Thoracic aorta (tissue), 2 donors: ENCODE measurements at places on chromosomes 6 and 20.

DNA sequence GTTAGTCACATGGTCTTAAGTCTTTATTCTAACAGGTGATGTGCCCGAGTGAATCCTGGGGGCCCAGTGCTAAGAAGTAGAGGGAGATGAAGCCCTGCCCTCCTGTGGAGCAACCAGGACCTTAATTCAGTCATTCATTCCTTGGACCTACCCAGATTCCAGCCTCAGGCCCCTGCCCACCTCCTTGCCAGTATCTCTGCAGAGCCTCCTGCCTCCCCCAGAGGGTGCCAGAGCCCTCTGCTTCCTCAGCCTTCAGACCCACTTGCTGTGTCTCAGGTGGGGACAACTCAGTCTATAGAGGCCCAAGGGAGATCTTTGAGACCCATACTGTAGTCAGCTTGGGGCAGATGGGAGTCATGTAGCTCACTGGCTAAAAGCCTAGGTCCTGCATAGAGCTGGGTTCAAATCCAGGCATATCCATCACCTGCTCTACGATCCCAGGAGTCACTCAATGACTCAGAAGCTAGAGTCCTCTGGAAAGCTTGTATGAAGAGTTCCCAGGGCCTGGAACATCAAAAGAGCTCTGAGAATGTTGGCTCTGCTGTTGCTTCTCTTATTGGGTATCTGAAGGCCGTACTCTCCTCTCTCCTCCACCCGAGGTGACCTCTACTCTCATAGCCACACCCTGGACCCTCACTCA lies 3.9 kb upstream of the SIGLEC1 start:
- DNase-seq, result no peak
- no peak overlapping the region for H3K27ac ChIP-seq

- H3K4me3 ChIP-seq, result no peak overlapping the region
- peaks cover 16% of the 10 kb centered on the region for H3K4me1 ChIP-seq
- no peaks in the 10 kb centered on the region for H3K36me3 ChIP-seq
- peaks cover 33% of the 10 kb centered on the region for H3K27me3 ChIP-seq
Measured at GRCh38 chr6:149939356-149939648, 2.5 kb upstream of the ULBP2 start.

- no peak for DNase-seq
- no peak overlapping the region for H3K27ac ChIP-seq
- H3K36me3 ChIP-seq, result no peaks in the 10 kb centered on the region
- H3K27me3 ChIP-seq, result no peaks in the 10 kb centered on the region
- H3K4me3 ChIP-seq, result no peak overlapping the region
- H3K4me1 ChIP-seq, result no peaks in the 10 kb centered on the region
Measured at GRCh38 chr20:58544286-58544685, 29.1 kb upstream of the APCDD1L start.

DNA sequence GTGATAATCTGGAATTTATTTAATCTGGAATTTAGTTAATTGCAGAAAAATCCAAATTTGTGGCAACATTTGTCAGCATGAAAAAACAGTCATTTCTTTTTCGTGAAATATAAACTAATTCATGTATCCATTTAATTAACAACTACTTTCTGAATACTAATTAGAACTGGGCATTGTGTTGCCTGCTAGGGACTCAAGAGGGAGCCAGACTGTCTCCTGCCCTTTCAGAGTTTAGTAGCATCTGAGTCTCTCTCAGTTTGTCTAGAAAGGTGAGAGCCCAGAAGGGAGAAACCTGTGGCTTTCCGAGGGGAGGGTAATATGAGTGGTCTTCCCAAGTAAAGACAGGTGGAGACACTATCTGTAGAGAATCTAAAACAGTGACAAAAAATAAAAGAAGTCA lies 210.9 kb upstream of the HDDC2 start:
- no peak overlapping the region for H3K27ac ChIP-seq
- no peaks in the 10 kb centered on the region for H3K27me3 ChIP-seq
- no peaks in the 10 kb centered on the region for H3K36me3 ChIP-seq
- no peak for DNase-seq
- H3K4me3 ChIP-seq, result no peak overlapping the region
- no peaks in the 10 kb centered on the region for H3K4me1 ChIP-seq

- H3K36me3 ChIP-seq, result no peaks in the 10 kb centered on the region
- H3K27me3 ChIP-seq, result no peaks in the 10 kb centered on the region
- DNase-seq, result no peak
- H3K27ac ChIP-seq, result no peak overlapping the region
Measured at GRCh38 chr6:53979468-53980067, 131.7 kb upstream of the MLIP start.

DNA sequence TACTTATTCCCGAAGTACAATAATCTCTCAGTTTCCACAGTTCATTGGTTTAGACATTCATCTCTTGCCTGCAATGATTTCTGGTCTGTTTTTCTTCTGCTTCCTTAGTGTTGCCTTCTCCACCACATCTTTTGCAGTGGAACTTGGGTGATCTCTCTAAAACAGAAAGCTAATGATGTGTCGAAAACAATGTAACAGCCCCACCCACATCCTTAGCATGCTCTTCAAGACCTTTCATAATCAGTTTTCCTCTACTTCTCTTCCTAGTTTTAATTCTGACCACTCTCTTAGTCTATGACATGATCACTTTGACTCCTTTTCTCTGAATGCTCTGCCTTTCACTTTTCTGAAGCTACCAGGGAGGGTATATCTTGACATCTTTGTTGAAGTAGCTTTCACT lies 1007.9 kb upstream of the CITED2 start:
- H3K4me3 ChIP-seq, result no peak overlapping the region
- H3K27me3 ChIP-seq, result no peaks in the 10 kb centered on the region
- no peak for DNase-seq

DNA sequence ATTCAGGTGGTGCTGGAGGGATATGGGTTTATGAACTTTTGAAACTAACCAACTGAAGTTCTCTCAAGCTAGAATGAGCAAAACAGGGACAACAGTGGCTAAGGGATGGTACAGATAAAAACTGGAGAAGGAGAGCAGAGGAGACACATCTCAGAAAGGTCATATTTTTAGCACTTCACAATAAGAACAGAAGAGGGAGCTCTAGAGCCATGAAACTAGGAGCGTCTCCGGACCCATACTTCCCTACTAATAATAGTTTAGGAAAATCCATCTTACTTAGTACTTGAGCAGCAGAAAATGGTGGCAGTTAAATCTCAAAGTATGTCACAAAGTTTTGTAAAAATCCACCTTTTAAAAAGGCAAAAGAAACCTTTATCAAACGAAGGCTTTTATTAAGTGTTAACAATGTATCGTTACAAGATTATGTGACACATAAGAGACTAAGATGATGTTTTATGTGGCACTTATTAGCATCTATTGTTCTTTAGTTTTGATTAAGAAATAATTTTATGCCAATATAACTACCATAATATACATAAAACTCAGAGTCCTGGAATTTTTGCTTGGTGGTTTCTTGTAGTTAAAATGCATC lies 278.6 kb downstream of the TBC1D32 start:
- H3K27ac ChIP-seq, result no peak overlapping the region
- no peaks in the 10 kb centered on the region for H3K4me1 ChIP-seq
- H3K36me3 ChIP-seq, result no peaks in the 10 kb centered on the region
- no peaks in the 10 kb centered on the region for H3K27me3 ChIP-seq

DNA sequence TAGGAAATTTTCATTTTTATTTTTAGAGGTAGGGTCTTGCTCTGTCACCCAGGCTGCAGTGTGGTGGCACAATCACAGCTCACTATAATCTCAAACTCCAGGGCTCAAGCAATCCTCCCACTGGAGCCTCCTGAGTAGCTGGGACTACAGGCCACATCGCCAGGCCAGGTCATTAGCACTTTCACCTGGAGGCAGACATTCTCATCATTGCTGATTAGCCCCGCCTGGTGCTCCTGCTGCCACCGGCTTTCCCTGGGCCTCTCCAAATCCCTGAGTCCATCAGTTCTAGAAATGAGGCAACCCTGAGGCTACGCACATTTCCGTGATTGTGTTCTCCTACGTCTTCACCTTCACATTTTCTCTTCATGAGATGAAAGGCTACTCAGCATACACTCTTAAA lies 607.7 kb upstream of the NRSN1 start:
- no peaks in the 10 kb centered on the region for H3K36me3 ChIP-seq
- no peaks in the 10 kb centered on the region for H3K4me1 ChIP-seq
- no peak for DNase-seq
- H3K4me3 ChIP-seq, result no peak overlapping the region
- H3K27ac ChIP-seq, result no peak overlapping the region

DNA sequence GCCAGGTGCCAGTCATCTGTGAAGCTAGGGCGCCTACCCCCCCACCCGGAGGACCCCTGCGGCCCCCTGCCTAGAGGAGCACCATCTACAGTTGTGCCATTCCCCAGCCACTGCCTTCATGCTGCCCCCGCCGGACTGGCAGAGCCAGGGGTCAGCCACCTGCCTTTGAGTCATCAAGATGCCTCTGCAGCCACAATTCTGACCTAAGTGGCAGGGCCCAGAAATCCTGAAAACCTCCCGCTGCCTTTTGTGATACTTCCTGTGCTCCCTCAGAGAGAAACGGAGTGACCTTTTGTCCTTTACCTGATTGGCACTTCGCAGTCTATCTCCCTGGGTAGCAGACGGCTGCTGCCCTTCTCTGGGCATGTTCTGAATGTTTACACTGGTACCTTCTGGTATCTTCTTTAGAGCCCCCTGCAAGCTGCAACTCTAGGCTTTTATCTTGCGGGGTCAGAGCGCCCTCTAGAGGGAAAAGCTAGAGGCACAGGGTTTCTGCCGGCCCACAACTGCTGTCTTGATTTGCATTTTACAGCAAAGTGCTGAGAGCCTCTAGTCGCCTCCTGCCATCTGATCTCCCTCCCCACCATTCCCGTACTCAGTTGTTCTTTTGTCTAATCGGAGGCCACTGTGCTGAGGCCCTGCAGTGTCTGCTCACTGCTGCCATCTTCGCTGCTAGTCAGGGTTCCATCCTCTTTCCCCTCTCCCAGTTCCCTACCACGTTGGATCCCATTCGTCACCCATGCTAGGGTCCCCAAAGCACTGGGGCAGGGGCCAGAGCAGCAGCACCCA lies 26.9 kb downstream of the SPATA2 start:
- no peak overlapping the region for H3K4me3 ChIP-seq
- DNase-seq, result no peak
- peaks cover 18% of the 10 kb centered on the region for H3K4me1 ChIP-seq
- no peaks in the 10 kb centered on the region for H3K27me3 ChIP-seq
- peaks cover 15% of the 10 kb centered on the region for H3K36me3 ChIP-seq

- peak; percentile 6 for DNase-seq
- no peaks in the 10 kb centered on the region for H3K27me3 ChIP-seq
- H3K4me3 ChIP-seq, result no peak overlapping the region
- no peak overlapping the region for H3K27ac ChIP-seq
- H3K36me3 ChIP-seq, result no peaks in the 10 kb centered on the region
Measured at GRCh38 chr6:80767808-80768207, 661.3 kb downstream of the BCKDHB start.

GRCh38 chr6:25476126-25476525 lies 175.9 kb upstream of the SCGN start:
- H3K4me1 ChIP-seq, result no peaks in the 10 kb centered on the region
- no peaks in the 10 kb centered on the region for H3K27me3 ChIP-seq
- H3K4me3 ChIP-seq, result no peak overlapping the region
- H3K27ac ChIP-seq, result no peak overlapping the region
- no peak for DNase-seq
- H3K36me3 ChIP-seq, result peaks cover 6% of the 10 kb centered on the region

DNA sequence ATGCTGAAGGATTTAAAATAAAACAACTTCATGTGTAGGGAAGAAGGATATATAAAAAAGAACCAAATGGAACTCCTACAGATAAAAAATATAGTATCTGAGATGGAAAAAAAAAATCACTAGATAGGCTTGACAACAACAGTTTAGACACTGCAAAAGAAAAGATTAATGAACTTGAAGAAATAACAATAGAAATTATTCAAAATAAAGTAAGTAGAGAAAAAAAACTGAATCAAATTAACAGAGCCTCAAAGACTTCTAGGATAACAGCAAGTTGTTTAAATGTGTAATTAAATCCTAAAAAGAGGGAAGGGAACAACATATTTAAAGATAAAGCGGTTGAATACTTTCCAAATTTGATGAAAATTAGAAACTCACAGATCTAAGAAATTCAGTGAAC lies 316.3 kb upstream of the ECI2 start:
- H3K36me3 ChIP-seq, result no peaks in the 10 kb centered on the region
- no peak for DNase-seq
- H3K27ac ChIP-seq, result no peak overlapping the region
- no peaks in the 10 kb centered on the region for H3K27me3 ChIP-seq
- no peaks in the 10 kb centered on the region for H3K4me1 ChIP-seq

DNA sequence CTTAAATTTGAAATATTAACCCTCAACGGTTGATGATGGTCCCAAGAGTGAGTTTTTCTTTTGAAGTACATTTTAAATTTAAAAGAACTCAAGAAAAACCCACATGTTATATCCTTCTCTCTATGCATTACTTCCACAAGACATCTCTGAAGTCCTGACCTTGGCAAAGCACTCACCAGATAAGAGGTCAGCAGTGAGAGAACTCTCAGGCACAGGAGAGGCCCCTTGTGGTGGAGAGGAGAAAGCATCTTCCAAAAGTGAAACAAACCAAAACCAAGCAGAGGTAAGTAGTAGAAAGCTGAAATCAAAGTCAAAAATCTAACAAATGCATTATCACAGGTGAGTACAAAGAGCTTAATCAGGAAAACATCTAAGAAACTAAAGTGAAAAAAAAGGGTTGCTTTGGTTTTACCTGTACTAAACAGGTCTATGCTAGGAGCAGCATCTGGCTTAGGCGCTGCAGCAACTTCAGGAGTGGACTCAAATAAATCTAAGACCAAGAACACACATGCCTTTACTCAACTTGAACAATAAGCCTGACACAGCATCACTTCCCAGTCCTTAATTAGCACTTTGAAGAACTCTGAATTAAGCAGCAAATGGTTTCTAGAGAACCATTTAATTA lies 80.5 kb downstream of the PRSS35 start:
- no peaks in the 10 kb centered on the region for H3K4me1 ChIP-seq
- DNase-seq, result no peak
- H3K4me3 ChIP-seq, result no peak overlapping the region
- no peaks in the 10 kb centered on the region for H3K27me3 ChIP-seq
- no peaks in the 10 kb centered on the region for H3K36me3 ChIP-seq

DNA sequence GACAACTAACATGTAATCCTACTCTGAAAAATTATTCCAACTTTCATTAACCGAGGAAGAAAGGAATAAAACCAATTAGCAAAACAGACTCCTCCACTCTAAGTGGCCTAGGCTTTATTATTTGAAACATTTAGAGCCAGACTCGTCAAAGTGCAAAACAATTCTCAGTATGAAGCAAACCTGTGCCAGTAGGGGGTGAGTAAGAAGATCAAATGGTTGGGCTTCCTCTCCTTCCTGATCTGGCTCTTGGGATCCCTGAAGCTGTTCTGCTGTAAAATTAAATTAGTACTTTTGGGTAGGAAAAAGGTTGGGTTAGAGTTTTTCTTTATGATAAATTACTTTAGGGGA lies 177.6 kb upstream of the MAN1A1 start:
- H3K27ac ChIP-seq, result no peak overlapping the region
- no peak for DNase-seq
- no peak overlapping the region for H3K4me3 ChIP-seq

GRCh38 chr6:37765182-37765775 lies 54.2 kb upstream of the ZFAND3 start:
- no peaks in the 10 kb centered on the region for H3K4me1 ChIP-seq
- no peak for DNase-seq
- H3K27me3 ChIP-seq, result no peaks in the 10 kb centered on the region
- no peak overlapping the region for H3K27ac ChIP-seq

GRCh38 chr6:39156801-39157200 lies 41.8 kb upstream of the SAYSD1 start:
- H3K36me3 ChIP-seq, result no peaks in the 10 kb centered on the region
- H3K4me3 ChIP-seq, result no peak overlapping the region
- no peak overlapping the region for H3K27ac ChIP-seq
- no peaks in the 10 kb centered on the region for H3K4me1 ChIP-seq

GRCh38 chr20:18694071-18694470 lies 106.2 kb downstream of the DTD1 start:
- DNase-seq, result no peak
- no peaks in the 10 kb centered on the region for H3K4me1 ChIP-seq
- H3K27ac ChIP-seq, result no peak overlapping the region
- no peak overlapping the region for H3K4me3 ChIP-seq
- H3K36me3 ChIP-seq, result no peaks in the 10 kb centered on the region
- no peaks in the 10 kb centered on the region for H3K27me3 ChIP-seq
